ENCODE measurements at places on chromosomes 5 and 9.
A peak's percentile ranks its signal among the peaks of the same experiment; 100 is the strongest.

- DNase-seq, result no peak
Measured at GRCh38 chr9:104923289-104923688, 4.7 kb downstream of the ABCA1 start.

DNA sequence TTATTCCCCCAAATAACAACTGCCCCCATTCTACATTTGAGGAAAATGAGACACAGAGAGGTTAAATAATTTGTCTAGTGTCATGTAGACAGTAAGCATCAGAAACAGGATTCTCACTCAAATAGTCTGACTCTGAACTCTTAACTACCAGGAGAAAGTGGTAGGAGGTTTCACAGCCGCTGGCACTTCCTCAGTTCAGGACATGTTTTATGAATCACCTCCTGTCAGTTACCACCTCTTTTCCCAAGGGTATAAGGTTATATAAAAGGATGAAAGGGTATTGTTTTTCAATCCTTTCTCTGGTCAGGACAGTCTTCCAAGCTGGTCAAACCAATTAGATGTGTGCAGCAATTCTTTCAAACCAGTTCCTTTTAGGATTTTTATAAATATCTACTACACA, 52.1 kb downstream of the TSSK1B start:
- DNase-seq, result no peak

DNA sequence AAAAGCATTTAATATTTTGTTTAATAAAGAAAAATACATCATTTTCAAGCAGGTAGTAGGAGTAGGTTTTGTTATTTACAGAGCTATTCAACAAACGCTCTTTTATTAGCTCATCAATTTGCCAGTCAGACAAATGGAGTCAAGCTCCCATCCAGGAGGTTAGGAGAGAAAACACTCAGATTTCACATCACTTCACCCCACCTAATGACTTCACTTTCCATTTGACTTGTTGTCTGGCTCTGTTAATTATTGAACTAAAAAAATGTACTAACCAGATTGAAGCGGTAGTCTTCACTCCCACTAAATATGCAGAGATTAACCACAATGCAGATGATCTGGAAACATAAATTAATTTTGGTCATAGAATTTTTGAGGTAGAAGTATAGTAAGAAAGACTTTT, 193.6 kb upstream of the VCAN start:
- no peak for DNase-seq

DNA sequence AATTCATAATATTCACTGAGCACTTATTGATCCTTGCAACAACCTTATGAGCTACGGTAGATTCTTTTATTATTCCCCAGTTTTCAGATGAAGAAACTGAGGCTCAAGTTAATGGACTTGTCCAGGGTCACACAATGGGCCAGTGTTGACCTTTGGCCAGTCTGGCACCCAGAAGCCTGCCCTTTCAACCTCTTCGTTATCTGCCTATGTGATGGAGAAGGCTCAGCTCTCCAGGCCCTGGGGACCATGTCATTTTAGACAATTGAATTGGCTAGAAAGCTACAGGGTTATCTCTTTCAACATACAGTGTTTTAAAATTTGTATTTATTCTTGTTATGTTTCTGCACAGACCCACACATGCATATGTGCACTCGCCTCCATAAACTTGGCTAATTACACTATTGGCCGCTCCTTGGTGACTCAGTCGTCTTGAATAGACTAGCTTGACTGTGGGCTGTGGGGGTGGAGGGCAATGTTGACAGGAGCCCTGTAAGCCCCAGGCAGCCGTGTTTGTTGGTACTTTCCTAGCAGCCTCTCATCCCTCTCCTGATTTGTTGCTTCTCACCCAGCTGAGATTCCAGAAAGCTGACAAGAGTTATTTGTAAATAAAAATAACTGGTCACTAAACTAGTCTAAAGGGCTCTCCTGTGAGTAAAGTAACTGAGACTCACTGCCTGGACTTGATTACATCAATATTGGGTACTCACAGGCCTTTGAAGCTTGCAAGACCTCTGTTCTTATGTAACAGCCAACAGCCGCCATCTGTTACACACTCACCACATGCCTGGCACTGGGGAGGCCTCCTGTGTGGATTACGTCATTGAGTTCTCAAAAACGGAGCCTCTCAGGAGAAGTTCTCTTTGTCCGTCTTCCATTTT, 8.5 kb upstream of the ANGPTL2 start:
- no peak for DNase-seq

- peak; percentile 42 for DNase-seq
Measured at GRCh38 chr5:38433160-38433861, 123.1 kb downstream of the LIFR start.

- DNase-seq, result no peak
Measured at GRCh38 chr5:6291961-6292360, 86.4 kb downstream of the MED10 start.

DNA sequence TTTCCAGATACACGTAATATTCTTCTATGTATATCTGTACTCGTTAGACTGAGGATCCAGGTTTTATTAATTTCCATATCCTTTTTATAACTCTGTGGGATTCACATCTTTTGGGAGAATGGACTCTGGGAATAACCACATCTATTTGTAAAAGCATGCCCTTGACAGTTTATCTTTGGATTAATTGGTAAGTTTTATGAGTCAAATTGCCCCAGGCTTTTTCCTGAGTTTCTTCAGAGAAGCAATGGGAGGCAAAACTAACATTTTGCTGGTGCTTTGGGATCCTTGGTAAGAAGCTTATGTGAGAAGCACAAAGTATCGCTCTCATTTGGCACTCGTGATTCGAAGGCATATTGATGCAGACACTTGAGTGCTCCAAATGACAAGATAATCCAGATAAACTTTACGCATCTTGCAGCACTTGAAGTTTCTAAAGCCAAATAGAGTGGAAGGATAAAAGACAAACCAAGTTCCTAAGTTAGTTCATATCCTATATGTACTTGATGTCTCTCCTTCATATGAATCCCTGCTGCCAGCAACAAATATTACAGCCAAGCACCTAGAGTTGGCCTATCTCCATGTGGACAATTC, 324.7 kb downstream of the TLE4 start:
- DNase-seq, result no peak

GRCh38 chr5:67672636-67673035, 476.0 kb upstream of the CD180 start:
- DNase-seq, result no peak

- no peak for DNase-seq
Measured at GRCh38 chr5:132101385-132101880, 27.8 kb downstream of the CSF2 start.

GRCh38 chr5:168800701-168801100, 221.5 kb upstream of the PANK3 start:
- DNase-seq, result no peak

- peak; percentile 66 for DNase-seq
Measured at GRCh38 chr9:108186642-108187395, 669.0 kb downstream of the ACTL7B start.

DNA sequence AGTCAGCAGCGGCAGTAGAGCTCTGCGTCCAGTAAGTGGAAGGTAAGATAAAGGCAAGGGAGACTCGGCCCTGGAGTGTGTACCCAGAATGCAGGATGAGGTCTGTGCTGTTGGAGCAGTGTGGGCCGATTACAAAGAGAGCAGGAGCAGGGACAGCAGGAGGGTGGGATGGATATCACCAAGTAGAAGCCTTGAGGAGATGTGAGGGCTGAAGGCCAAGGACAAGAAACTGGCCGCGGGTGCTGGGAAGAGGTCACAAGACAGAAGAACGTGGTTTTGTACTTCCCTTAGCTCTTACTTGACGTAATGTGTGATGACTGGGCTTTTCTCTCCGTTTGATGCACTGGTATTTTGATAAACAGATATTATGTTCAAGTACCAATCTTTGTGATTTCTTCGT, 43.7 kb downstream of the OR2V1 start:
- DNase-seq, result no peak

DNA sequence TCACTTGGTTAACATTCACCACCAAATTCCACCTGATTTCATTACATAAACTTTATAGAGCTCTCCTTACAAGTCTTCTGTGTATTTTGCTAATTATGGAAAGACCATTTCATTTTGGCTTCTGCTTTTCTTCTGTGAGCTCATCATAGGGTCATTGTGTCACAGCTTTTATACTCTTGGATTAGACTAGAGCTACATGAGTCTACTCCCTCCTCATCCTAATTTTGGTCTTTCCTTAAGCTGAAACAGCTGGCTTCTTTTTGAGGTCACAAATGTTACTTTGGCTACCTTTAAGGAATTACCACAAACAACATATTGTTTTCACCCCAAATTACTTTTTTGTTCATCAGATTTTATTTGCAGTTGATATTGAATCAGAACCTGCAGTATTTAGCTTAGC, 103.0 kb downstream of the NPR3 start:
- no peak for DNase-seq

- DNase-seq, result no peak
Measured at GRCh38 chr5:133531178-133531577, 81.2 kb downstream of the FSTL4 start.

- no peak for DNase-seq
Measured at GRCh38 chr5:174970502-174970901, 246.1 kb downstream of the MSX2 start.

DNA sequence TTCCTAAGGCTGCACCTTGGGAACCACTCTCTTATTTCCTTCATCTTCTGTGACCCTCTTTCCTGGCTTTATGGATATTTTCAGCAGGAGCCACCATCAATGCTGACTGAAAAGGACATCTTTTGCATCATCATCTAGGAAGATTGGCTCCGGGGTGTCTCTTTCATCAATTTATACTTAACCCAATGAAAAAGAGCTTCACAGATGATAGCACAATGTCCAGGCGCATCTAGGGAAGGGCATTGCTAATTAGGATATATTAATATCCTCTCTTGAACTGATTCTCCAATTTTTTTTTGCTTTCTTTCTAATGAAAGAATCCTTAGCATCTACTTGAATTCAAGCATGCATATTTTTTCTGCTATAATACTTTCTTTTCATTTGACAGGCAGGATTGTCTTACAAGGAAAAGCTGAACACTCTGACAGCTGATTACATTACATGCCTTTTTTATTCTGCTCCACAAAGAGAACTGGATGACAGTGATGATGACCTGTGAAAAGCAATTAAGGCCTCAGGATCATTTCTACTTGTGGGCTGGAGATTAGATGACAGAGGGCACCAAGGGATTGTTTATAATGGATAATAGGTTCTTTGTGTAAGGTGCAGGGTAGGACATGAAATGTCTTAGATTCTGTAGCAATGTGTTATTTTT, 60.2 kb downstream of the PCSK1 start:
- no peak for DNase-seq

GRCh38 chr5:171619196-171619595, 166.4 kb upstream of the SMIM23 start:
- DNase-seq, result no peak

GRCh38 chr5:88955403-88955802, 72.4 kb upstream of the MEF2C start:
- no peak for DNase-seq

DNA sequence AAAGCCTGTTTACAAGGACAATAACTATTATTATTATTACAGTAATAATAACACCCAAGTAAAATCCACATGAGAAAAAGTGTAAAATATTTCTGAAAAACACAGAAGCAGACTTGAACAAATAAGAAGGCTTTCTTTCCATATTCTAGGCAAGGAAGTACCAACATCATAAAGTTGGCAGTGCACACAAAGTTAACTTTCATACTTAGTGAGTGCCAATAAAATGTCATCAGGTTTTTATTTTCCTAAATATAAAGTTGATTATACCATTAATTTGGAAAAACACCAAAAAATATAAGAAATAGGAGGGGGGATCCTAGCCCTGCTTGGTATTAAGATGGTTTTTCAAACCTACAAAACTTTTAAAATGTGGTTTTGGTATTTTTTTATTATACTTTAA, 161.4 kb downstream of the PRELID2 start:
- DNase-seq, result no peak

GRCh38 chr9:68546596-68547390, 6.1 kb upstream of the TMEM252 start:
- DNase-seq, result no peak

GRCh38 chr5:57635146-57635777, 152.7 kb upstream of the ACTBL2 start:
- no peak for DNase-seq

DNA sequence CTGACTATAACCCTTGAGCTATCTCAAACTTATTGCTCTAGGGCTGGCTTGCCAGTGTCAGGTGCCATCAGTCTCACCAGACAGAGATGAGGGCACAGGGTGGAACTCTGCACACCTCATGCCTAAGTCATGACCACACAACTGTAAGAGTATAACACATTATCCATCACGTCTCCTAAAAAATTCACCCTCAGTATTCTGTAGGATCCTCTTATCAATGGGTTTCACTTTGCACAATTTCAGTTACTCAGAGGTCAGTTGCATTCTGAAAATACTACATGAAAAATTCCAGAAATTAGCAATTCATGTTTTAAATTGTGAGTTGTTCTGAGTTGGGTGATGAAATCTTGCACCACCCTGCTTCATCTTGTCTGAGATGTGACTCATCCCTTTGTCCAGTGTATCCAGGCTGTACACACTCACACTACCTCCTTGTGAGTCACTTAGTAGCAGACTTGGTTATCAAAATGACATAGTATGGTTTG, 690.9 kb upstream of the CDH18 start:
- DNase-seq, result no peak

- DNase-seq, result peak; percentile 64
Measured at GRCh38 chr5:142770650-142771609, 753 bp downstream of the ARHGAP26 start.

DNA sequence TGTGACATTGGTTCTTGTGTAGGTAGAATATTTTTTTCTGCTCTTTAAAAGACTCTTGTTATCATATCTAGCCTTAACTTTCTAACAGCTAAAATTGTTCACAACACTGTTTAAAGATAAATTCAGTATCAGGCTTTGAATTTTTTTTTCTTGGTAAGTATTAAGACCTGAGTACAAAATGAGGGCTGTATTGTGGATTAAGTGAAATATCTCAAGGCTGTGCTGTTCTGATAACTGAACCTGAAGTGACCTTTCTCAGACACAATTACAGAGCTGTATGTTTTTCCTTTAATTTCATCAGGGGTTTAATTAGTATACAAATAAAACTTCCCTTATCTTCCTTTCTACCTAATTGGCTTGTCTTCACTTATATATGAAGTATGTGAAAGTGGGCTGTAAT, 290.5 kb downstream of the CCDC171 start:
- no peak for DNase-seq

Data from testis (tissue), 5 donors.